Activated T-cell treated with anti-CD3 and anti-CD28 coated beads for 24 hours (primary cell): ENCODE measurements at places on chromosomes 2 and 18.

DNA sequence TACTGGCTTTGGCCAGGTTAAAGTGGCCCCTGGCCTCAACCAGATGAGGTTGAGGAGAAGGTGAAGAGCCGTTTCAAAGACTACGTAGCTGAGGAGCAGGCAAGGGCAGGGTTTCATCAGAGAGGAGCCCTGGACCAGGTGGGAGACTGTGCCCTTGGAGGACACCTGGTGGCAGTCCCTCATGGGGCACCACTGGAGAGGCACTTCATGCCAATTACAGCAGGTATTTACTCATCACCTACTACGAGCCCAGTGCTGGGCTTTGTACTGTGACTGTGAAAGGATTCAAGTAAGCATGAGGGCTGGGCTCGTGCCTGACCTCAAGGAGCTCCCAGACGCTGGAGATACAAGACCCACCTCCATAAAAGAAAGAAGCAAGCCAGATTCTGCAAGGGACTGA lies 37.6 kb downstream of the SMAD7 start:
- no peak for DNase-seq

DNA sequence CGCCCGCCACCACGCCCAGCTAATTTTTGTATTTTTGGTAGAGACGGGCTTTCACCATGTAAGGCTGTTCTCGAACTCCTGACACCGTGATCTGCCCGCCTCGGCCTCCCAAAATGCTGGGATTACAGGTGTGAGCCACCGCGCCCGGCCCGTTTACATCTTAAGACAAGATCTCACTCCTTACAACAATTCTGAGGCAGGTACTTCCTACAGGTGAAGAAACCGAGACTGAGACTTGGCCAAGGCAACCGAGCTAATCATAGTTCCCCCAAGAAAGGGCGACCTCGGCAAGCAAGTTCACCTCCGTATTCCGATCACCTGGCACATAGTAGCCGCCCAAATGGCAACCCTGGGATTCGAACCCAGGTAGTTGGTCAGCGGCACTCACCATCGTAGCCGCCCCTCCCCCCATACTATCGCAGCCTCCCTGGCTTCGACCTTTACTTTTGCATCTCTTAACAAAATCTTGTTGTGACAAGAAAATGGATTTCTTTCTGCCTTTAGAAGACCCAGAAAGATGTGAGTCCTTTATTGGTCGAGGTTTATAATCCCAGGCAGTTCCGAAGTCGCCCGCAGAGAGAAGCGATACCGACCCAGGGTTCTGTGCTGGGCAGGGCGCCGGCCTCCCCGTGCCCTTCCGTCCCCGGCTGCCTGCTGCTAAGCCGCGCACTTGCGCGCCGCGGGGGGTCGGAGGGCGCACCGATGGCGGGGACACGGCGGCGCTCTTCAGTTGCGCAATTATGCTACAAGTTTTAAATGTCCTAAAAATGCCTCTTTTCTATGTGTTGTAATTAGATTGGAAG lies 1.1 kb upstream of the FZD5 start:
- no peak for DNase-seq

- DNase-seq = no peak
These were observed 165.7 kb upstream of the PXDN start for GRCh38 chr2:1910021-1910420.

DNA sequence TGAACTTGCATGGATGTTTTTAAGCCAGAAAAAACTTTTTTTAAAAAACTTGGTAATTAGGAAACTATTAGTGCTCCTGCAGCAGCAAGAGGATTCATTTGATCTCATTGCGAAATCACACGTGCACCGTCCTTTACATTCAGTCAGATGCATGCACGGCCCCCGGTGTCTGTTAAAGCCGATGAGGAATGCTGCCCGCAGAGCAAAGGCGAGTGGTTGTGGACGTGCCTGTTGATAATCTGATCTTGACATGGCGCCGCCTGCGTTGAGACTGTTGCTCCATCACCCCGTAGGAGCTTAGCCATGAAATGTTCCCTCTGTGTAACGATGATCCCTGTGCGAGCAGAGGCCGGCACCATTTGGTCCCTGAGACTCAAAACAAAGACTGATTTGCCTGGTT lies 300.0 kb downstream of the GBX2 start:
- DNase-seq = no peak

DNA sequence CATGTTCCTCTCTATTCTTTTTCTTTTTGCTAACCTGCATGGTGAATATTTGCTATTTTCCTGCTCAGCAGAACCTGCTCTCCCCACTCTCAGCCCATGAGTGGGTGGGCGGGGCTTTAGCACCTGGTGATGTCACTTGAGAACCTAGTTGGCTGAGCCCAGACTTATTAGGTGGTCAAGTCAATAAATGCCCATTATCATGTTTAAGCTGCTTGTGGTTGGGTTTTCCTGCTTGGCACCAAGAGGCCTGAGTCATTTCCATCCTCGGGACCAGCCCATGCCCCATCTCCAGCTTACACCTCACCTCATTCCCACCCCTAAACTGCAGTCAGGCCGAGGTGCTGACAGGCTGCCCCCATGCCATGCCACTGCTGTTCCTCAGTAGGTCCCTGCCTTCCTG lies 226.6 kb downstream of the ANKRD30B start:
- DNase-seq = no peak

GRCh38 chr18:79527656-79528315 lies 132.1 kb downstream of the NFATC1 start:
- no peak for DNase-seq

GRCh38 chr2:118838741-118839455 lies 8.6 kb downstream of the EN1 start:
- DNase-seq = no peak

- no peak for DNase-seq
These were observed 104.5 kb upstream of the KLHL14 start for GRCh38 chr18:32877371-32877770.

DNA sequence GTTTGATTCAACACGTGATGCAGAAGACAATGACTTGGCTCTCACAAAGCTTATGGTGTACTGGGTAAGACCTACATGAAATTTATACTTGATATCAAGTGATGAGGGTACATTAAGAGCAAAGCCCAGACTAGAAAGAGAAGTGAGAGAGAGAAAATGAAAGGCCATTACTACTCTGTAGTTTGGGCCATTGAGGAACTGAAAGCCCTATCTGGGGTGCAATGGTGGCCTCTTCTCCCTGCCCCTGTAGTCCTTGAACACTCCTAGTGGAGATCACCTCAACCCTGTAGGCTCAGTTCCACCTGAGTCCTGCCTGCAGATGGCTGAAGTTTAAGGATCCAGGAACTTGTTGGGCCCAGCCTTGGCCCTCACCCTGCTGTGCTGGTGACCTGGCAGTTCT lies 569.8 kb upstream of the MEX3C start:
- no peak for DNase-seq

DNA sequence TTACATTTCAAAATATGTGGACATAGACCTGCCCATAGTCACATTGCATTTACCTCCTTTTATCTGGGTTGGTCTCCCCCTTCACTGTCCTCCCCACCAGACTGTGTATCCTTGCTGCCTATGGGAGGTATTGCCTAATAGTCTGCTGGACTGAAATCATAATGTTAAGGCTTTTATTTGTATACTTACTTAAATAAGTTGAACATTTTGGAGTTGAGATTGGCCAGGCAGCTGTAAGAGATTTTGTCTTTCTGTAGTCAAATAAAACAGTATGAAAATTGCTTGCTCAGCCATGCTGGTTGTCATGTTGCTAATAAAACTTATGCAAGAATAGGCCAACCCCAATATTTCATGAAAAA lies 280.9 kb downstream of the PTPRM start:
- DNase-seq = no peak

DNA sequence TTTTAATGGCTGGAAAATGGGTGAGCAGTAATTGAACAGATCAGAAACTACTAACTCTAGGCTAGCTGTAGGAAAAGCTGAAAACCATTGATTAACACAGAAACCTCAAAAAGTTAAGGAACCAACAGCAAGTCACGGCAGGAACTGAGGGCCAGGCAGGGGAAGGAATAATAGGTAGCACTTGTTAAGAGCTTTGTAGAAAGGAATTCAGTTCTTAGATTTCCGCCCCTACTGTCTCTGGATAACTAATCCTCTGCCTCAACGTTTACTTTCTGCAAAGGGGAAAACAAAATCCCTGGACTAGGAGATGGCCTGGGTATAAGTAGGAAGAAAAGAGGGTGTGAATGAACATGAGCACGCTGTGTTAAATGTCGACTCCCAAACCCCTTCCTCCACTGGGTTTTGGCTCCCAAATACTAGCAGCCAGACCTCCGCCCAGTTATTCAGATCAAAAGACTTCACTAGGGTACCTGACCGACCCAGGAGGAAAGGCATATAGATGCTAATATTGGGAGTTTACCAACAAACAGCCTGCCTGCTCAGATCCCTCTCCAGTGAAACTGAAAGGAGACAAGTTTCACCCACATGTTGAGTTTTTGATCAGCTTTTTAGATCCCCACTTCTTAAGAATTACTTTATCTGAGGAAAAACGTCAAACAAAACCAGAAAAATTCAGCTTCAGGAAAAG lies 12.4 kb downstream of the SMAD2 start:
- no peak for DNase-seq

GRCh38 chr18:56139792-56140254 lies 498.6 kb downstream of the TXNL1 start:
- DNase-seq = no peak

DNA sequence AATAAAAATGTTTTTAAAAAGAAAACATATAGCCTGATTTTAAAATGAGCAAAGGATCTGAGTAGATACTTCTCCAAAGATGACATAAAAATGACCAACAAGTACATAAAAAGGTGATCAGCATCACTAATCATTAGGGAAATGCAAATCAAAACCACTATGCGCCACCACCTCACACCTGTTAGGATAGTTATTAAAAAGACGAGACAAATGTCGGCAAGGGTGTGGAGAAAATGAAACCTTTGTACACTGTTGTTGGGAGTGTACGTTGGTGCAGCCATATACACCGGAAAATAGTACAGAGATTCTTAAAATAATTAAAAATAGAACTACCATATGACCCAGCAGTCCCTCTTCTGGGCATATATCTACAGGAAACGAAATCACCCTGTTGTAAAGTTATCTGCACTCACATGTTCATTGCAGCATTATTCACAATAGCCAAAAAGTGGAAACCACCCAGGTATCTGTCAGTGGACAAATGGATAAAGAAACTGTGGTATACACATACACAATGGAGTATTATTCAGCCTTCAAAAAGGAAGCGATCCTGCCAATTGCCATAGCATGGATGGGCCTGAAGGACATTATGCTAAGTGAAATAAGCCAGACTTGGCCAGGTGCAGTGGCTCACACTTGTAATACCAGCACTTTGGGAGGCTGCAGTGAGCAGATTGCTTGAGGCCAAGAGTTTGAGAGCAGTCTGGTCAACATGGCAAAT lies 91.6 kb downstream of the PRKRA start:
- DNase-seq = no peak

GRCh38 chr2:96209011-96209728 lies 543 bp upstream of the STARD7 start:
- no peak for DNase-seq

DNA sequence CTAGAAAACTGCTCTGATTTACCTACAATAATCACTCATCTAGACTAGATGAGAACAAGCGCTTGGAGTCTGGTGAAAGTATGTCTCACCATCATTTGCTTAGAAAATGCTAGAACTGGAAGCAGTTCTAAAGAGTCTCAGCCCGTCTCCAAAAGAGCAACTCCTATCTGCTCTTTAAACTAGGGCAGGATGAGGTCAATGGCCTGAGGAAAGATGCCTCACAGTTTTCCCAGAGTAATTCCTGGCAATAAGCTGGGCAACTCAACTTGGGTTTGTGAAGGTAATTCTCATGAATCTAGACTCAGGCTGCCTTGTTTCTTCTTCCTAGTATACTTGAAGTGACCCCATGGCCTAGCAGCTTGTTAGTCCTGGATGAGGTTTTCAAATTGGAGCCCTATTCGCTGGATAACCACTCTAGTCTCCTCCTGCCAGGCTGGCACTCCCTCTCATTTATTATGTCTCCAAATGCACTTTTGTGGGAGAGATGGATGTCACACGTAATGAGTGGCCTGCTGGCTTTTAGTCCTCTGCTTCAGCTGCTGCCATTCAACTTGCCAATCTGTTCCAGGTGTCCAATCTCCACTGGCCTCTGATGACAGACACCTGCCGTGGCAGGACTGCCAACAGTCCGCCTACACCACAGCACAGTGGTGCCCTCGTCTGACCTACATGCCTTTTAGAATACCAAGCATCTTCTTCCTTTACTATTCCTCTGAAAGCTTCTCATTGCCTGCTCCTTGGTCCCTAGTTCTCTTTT lies 80.9 kb downstream of the CABYR start:
- DNase-seq = no peak

DNA sequence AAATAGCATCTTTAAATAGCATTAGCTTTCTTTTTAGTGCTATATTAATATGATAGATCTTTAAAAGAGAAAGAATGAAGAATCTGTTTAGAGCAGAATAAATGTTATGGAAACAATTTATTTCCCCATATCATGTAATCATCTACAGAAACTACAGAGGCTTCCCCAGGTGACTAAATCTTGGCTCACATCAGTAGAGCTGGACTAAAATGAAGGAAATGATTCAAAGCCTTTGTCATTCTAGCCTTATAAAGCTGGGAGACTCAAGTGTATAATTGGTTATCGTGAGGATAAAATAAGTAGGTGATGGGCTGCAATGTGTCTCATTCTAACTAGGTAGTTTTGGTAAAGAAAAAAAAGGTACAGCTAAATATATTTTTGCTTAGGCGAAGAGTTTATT lies 83.2 kb upstream of the UNC80 start:
- no peak for DNase-seq

GRCh38 chr2:19764998-19765397 lies 136.8 kb downstream of the TTC32 start:
- DNase-seq = no peak

- DNase-seq = no peak
These were observed 736.2 kb upstream of the GCFC2 start for GRCh38 chr2:76446872-76447271.

DNA sequence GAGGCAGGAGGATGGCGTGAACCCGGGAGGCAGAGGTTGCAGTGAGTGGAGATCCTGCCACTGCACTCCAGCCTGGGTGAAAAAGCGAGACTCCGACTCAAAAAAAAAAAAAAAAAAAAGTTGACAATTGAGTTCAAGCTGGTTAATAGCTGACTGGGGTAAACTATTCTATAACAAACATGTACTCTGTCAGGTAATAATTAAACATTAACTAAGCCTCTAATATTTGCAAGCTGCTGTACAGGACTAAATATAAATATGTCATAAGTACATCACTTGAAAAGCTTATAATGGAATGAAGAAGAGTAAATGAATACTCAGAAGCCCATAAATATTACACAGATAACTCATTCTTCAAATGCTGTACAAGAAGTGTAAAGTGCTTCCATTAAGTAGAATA lies 190.4 kb upstream of the CRIM1 start:
- DNase-seq = no peak

GRCh38 chr2:4140281-4140970 lies 437.1 kb downstream of the DCDC2C start:
- DNase-seq = no peak

DNA sequence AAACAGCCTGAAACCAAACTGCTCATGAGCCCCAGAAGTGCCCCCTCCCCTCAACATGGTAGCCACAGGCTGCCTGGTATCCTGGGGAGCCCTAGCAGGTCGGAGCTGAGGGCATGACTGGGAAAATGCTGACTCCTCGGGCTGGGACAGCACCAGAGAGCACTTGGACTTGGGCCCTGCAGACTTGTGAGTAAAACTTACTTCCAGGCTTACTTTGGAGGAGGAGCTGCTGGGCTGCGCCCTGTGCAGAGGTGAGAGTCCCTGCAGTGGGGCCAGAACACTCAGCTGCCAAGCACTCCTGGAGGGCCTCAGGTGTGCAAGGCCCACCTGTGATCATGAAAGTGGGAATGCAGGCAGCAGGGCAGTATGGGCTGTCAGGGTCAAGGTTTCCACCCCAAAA lies 119.4 kb downstream of the SEPTIN10 start:
- DNase-seq = no peak
